CD8-positive, alpha-beta memory T cell (primary cell): ENCODE measurements at places on chromosomes 1 and 21.

DNA sequence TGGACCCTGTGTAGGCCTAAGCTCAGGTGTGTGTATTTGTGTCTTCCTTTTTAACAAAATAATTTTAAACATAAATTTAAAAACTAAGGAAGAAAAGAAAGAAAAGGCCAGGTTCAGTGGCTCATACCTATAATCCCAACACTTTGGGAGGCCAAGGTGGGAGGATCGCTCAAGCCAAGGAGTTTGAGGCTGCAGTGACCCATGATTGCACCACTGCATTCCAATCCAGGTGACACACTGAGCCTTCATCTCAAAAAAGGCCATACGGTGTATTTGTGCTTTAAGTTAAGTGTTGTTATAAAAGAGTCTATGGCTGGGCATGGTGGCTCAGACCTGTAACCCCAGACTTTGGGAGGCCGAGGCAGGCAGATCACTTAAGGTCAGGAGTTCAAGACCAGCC lies 8.3 kb downstream of the RAB3B start:
- DNase-seq = no peak

DNA sequence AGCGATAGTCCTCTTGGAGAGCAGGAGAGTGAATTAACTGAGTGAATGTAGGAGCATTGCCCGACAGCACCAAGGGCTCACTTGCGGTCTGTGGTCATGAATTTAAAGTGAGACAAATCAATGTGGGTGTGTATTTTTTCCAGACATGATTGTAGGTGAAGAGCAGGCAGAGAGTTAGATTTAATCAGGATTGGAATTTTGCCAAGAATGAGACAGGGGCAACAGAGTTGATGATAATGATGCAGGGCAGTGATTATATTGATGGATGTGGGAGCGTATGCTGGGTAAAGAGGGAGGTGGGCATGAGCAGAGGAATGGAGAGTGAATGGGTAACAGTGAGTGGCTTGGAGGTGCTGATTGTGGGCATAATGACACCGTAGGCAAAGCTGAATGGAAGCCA lies 20.0 kb upstream of the SYT6 start:
- no peak for DNase-seq

GRCh38 chr1:15245593-15246360 lies 1.2 kb upstream of the FHAD1 start:
- DNase-seq = no peak

DNA sequence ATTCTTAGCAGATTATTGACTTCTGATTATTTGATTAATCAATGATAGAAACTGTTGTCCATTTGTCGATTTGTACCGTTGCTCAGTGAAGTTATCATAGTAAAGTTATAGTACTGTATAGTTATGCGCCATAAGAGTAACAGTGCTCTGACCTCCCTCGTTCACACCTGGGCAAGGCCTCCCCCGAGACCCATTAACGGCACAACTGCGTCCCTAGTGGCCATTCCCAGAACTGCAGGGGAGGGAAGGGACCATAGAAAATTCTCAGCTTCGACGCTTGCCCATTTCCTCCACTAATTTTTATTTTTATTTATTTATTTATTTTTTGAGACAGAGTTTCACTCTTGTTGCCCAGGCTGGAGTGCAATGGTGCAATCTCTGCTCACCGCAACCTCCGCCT lies 334.4 kb downstream of the DSCAM start:
- DNase-seq = no peak

DNA sequence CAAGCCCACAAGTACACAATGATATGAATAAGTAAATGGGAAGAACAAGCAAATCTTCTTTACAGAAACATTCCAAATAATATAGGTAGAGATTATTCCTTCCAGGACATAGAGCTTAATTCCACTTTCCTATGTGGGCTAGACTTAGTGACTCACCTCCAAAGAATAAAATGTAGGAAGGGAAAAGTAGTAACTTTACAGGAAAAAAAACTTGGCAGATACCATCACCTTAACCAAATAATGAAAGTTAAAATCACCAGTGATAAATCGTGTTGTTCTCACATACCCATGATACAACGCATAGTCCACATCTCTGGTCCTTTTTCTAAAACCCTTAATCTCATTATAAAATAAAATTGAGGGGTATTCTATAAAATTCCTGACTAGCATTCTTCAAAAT lies 260.8 kb downstream of the SPATA17 start:
- no peak for DNase-seq

GRCh38 chr1:41656068-41656467 lies 171.6 kb upstream of the EDN2 start:
- DNase-seq = no peak

DNA sequence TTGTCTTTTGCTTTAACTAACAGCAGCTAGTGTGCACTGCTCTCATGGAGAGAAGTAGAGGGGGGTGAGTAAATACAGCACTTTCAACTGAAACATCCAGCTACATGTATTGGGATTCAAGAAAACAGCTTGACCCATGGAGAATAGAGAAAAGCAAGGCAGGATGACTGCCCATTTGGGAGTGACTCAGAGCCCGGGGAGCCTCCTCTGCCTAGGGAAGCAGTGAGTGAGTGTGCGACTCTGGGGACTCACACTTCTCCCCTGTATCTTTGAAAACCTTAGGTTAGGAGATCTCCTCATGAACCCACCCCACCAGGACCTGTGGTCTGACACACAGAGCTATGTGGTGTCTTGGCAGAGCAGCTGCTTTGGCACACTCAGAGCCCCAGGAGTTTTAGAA lies 82.0 kb upstream of the PTGFR start:
- DNase-seq = no peak

DNA sequence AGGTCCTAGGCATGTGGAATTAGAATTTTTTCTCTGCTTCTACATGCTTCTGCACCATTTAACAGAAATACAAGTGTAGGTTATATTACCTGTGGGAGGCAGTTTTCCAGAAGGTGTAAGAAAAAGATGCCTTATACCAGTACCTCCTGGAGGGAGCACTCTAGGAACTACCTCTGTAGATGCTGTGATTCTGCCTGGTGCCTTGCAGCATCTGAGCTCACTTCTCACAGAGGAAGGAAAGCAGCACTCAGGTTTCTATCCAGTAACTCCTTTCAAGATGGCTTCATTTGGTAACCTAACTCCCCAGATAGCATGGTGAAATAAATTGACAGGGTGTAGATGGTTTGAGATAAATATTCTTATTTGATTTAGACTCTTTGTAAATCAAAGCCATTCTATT lies 50.3 kb downstream of the GIPC2 start:
- no peak for DNase-seq

- no peak for DNase-seq
These were observed 102.7 kb downstream of the RASAL2 start for GRCh38 chr1:178196631-178197030.

- DNase-seq = no peak
These were observed 84.4 kb upstream of the CXADR start for GRCh38 chr21:17428484-17428869.

GRCh38 chr1:209619696-209620486 lies 32.3 kb downstream of the LAMB3 start:
- DNase-seq = no peak

DNA sequence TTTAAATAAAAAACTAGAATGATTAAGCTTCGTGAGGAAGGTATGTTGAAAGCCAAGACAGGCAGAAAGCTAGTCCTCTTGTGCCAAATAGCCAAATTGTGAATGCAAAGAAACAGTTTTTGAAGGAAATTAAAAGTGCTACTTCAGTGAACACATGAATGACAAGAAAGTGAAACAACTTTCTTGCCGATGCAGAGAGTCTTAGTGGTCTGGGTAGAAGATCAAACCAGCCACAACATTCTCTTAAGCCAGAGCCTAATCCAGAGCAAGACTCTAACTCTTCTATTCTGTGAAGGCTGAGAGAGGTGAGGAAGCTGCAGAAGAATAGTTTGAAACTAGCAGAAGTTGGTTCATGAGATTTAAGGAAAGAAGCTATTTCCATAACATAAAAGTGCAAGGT lies 63.2 kb downstream of the TTC3 start:
- DNase-seq = no peak

GRCh38 chr1:55639051-55639450 lies 423.9 kb upstream of the USP24 start:
- no peak for DNase-seq

GRCh38 chr1:167772436-167772835 lies 50.7 kb downstream of the MPZL1 start:
- DNase-seq = no peak

DNA sequence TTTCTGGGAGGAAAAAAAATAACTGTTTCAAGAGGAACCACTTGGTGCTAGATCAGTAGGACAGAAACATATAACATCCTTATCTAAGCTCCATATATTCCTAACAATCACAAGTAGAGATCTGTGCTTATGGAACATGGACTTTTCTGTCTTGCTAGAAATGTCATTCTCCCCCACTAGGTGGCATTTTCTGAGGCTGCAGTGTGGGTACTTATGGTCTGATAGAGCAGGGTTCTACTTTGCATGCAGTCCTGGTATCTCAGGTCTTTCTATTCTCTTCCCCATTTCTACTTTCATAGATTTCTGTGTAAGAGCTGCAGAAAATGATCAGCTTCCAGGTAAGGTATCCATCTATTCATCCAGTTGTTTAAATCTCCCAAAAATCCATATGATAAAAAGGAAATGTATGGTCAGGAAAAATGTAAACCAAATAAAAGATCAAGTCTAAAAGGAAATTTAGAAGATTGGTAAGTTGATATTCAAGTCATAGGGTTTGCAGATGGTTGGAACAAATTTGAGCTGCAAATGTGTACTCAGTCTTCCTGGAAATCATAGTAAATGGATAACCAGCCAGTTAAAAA lies 1.5 kb downstream of the ZNF684 start:
- DNase-seq = peak; percentile 12

- no peak for DNase-seq
These were observed 13.5 kb upstream of the ETV3L start for GRCh38 chr1:157113106-157113505.

DNA sequence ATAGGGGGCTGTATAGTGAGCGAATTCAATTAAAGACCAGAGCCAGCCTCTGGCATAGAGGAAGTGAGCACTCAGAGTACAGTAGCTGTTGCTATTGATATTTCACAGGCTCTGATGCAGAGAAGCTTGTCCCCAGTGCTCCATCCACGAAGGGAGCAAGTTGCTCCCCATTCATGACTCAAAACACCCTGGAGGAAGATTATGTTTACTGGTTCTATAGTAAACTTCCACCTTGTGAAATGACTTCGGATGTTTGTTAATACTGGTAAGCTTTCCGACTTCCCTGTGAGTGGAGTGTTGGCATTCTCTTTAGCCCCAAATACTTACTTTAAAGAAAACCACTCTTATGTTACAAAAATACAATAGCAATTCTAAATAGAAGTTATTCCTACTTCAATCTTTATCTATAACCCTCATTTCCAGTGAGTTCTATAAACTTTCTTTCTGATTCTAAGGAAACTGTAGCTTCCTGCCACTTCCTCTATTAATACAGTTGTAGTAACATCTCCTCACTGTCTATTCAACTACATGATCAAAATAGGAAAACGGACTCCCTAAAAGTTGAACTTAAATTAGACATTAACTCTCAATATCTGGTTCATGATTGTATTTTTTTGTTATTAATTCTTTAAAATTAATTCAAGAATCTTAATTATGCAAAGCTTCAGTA lies 46.4 kb downstream of the ZNF281 start:
- no peak for DNase-seq

- DNase-seq = peak; percentile 15
These were observed 88.9 kb downstream of the CRB1 start for GRCh38 chr1:197356723-197357533.

DNA sequence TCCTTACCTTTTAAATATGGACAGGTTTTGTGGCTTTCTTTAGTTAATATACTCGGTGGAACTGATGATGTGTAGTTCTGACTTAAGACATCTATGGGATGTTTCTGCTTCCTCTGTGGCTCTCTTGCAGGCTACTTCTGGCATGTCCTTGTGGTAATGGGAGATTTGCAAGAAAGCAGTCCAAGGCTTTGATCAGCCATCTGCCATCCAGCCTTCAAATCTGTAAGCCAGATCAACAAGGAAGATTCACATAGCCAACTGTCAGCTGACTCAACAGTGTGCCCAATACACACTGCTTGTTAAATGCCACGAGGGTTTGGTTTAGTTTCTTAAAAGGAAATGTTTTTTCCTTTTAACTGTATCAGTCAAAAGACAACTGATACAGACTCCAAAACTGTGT lies 722.2 kb upstream of the CHRM3 start:
- no peak for DNase-seq

- no peak for DNase-seq
These were observed 19.3 kb downstream of the HAO2 start for GRCh38 chr1:119387858-119388257.

GRCh38 chr21:46253610-46254124 lies 25.1 kb upstream of the LSS start:
- peak; percentile 11 for DNase-seq

DNA sequence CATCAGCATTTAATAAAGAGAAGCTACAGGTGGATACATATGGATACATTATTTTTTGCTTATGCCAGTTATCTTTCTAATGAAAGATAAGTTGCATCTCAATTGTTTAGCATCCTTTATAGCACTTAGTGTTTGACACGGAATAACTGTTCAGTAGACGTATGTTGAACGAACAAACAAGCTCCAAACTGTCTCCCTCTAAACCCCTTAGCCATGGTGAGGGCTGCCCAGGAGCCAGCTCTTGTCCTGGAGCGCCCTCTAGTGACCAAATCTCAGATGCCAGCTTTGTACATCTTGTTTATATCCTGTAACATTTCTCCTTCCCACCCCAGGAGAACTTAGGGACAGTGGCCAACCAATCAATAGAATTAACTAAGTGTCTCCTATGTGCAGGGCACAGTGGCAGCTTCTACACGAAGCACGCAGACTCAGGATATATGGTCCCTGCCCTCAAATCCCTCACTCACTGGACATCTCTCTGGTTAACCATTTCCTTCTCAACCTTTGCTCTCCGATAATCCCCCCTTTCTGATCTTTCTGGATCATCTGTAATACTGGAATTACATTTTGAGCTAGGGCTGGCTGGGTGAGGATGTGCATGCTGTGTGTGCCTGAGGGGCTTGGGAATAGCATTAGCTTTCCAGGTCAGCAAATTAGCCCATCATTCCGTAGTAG lies 22.9 kb downstream of the KCNA10 start:
- peak; percentile 59 for DNase-seq

- no peak for DNase-seq
These were observed 570.4 kb upstream of the ZRANB2 start for GRCh38 chr1:71651214-71651613.
